ENCODE measurements at places on chromosomes 1 and 21.
A peak's percentile ranks its signal among the peaks of the same experiment; 100 is the strongest.

DNA sequence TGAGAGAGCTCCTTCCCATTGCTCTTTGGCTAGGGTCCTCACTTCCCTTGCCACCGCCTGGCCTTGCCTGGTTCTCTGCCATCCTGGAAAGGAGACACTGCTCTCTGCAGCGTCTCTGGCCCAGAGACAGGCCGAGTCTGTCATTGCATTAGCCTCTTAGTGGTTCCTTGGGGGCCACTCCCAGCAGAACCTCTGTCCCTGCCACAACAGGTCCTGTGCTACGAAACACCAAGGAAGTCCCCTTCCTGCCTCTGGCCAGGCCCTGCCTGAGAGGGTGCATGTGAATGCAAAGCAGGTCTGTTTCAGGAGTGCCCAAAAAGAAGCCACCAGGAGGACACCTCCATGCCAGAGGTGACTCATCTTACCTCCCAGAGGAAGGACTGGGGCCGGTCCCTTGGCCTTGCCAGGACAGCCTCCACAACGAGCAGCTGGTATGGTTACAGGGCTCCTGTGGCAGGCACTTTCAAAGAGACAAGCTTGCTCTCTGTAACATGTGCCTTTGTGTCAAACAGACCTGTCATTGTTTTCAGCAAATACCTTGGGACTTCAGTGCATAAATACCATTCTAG, 59.6 kb downstream of the VPS26C start:
- no peak for DNase-seq

GRCh38 chr1:166974647-166975345, 544 bp downstream of the ILDR2 start:
- DNase-seq = peak; percentile 11

DNA sequence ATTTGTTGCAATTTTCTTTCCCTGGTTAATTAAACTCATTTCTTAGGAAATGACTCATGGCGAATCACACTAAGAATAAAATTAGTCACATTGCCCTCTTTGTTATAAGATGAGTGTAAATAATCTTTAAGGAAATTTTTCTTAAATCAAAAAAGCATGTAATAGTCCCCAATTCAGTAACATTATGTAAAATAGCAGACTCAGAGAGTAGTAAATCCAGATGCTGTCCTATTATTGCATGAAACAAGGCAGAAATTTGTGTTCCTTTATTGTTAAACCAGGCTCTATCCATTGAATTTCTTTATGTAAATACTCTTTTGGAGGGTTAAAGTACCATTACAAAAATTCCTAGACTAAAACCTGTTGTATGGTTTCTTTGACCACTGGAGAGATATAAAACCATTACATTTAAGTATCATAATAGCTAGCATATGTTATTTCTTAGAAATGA, 154.5 kb upstream of the C1orf87 start:
- no peak for DNase-seq

- DNase-seq = no peak
These were observed 66.1 kb downstream of the HTR6 start for GRCh38 chr1:19730793-19731192.

GRCh38 chr1:78298349-78298748, 192.4 kb upstream of the PTGFR start:
- no peak for DNase-seq

- no peak for DNase-seq
These were observed 283.8 kb upstream of the RUNX1 start for GRCh38 chr21:35332841-35333426.

DNA sequence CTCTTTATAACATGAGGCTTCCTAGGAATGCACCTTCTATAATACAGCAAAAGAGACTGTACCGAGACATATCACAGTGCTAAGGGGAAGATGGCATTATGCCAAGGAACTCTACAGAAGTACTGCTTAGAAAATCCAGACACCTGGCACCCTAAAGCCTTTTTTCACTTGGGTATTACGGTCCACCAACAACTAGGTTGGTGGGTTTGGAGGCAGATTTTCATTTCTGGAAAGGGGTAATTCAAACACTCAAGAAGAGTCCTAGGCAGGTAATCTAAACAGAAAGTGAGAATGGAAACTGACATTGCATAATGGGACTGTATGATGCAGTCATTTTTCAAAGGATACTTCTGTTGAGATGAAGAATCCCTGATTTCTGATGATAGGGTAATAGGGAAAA, 19.6 kb downstream of the SCMH1 start:
- no peak for DNase-seq

GRCh38 chr1:28104866-28105467, 16.6 kb upstream of the EYA3 start:
- DNase-seq = no peak

- DNase-seq = no peak
These were observed 64.8 kb downstream of the RAP1GAP start for GRCh38 chr1:21604208-21604957.

GRCh38 chr1:152052606-152053005, 15.8 kb upstream of the S100A11 start:
- DNase-seq = peak; percentile 84

- no peak for DNase-seq
These were observed 673.1 kb downstream of the SMYD3 start for GRCh38 chr1:245834002-245834401.

GRCh38 chr1:115310581-115311473, 27.2 kb downstream of the NGF start:
- no peak for DNase-seq

DNA sequence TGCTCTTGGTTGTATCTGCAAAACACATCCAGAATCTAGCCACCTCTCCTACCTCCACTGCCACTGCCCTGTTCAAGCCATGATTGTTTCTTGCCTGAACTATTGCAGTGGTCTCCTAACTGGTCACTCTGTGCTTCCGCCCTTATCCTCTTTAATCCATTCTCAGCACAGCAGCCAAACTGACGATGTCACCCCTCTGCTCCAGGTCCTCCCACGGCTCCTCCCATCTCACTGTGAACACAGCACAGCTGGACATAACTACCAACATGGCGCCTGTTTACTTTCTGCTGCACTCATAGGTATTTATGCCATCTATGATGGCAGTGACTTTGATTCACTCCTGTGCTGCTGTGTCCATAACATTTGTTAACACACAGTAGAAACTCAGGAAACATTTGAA, 406.7 kb downstream of the DISC1 start:
- DNase-seq = no peak

GRCh38 chr1:217899614-217900013, 268.5 kb downstream of the SPATA17 start:
- DNase-seq = no peak

GRCh38 chr1:182394055-182394775, 2.6 kb upstream of the GLUL start:
- DNase-seq = no peak

- DNase-seq = no peak
These were observed 3.5 kb upstream of the NBL1 start for GRCh38 chr1:19640363-19641316.

GRCh38 chr1:234851450-234852438, 241.8 kb upstream of the IRF2BP2 start:
- no peak for DNase-seq

GRCh38 chr1:201539561-201540431, 869 bp downstream of the NAV1 start:
- DNase-seq = no peak

GRCh38 chr21:42829954-42830353, 49.4 kb downstream of the WDR4 start:
- DNase-seq = no peak

GRCh38 chr1:63921359-63921758, 147.5 kb downstream of the ROR1 start:
- no peak for DNase-seq

DNA sequence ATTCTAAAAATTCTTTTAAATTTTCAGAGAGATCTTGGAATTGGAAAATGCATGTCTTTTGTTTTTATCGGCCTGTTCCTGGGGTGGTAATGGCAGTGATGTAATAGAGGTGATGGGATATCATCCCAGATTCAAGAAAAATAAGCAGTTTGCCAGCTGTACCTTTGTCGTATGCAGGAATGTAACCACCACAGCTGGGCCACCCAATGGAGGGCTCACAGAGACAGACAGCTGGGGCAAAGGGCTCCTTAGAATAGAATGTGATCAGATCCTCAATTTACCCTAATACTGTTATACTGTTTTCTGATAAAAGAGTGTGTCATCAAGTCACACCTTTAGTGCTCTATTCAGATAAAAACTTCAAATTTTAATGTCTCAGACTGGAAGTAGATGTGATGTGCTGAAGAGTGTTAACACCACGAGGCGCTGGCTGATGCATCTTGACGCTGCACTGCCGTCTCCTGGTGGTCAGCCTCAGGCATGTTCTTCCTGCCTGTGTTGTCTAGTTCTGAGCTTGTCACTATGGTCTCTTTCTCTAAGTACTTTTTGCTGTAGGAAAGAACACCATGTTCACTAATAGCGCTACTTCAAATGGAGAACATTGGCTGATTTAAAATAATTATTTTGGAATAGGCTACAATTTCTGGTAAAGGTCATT, 78.8 kb downstream of the C1orf21 start:
- peak; percentile 15 for DNase-seq

- no peak for DNase-seq
These were observed 96.6 kb downstream of the FGGY start for GRCh38 chr1:59393211-59394180.

- no peak for DNase-seq
These were observed 9.4 kb upstream of the TMEM52 start for GRCh38 chr1:1928231-1929101.

GRCh38 chr21:45003331-45004058, 63.7 kb downstream of the SLX9 start:
- DNase-seq = no peak

GRCh38 chr1:47742890-47743760, 254.1 kb downstream of the TRABD2B start:
- DNase-seq = no peak

GRCh38 chr1:209250861-209251636, 332.5 kb upstream of the CAMK1G start:
- no peak for DNase-seq

DNA sequence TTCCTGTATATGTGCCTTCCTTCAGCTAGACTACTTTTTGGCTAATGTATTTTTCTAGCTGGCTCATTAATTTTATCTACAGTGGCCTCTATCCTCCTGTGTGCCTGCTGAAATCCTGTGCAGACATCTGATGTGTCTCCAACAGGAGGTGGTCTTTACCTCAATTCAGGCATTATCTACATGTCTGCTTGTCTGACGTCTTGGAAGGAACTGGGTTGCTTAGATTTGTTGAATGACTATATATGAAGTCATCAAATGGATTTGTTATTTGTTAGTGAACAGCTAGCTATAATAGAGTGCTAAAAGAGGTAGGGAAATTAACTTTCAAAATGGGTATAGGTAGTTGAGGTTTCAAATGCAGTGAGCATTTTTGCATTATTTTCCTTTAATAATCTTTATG, 6.7 kb downstream of the RPL5 start:
- DNase-seq = no peak

GRCh38 chr1:30976143-30976542, 67.6 kb upstream of the SDC3 start:
- peak; percentile 7 for DNase-seq

GRCh38 chr1:39632323-39632681, 7.1 kb downstream of the HEYL start:
- DNase-seq = no peak

- DNase-seq = no peak
These were observed 168.4 kb downstream of the RERE start for GRCh38 chr1:8649027-8649426.

DNA sequence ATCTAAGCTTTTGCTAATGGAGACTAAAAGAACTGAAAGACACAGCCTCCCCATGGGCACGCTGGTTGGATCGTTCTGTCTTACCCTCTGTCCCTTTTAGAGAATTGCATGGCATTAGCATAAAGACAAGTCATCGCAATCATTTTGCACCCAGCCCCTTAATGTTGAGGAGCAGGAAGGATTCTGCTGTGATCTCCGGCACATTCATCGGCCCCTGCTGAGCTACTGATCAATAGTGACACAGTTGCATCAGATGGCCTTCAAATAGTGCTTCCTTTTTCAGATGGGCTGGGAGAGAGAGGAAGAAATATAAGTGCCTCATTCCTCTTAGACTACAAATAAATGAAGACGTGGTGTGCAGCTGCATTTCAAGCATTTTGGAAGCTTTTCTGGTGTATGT, 75.4 kb downstream of the NOS1AP start:
- DNase-seq = no peak

DNA sequence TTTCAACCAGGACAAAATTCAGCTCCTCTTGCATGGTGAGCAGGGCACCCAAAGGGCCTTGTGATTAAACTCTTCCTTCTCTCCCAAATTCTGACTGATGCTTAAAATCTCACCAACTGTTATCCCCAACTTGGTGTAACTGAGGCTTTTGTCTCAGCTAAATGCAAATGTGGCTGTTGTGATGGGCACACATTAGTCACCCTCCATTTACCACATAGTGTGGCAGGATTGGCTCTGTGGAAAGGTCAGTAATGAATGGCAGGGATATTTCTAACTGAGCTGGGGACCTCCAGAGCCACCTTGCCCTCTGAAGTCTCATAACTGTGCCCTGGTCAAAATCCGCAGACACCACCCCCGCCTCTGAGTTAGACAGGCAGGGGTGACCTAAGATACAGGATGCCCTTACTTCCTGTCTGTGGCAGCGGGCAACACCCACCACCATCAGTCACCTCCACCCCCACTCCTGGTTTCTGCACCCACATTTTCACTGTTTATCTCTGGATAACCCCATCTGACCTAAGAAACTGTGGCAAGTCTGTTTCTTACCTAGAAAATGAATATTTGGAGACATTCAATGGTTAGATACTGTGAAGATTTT, 25.4 kb upstream of the RGS16 start:
- DNase-seq = peak; percentile 64

- DNase-seq = no peak
These were observed 534.1 kb downstream of the KCNT2 start for GRCh38 chr1:196074182-196074581.

DNA sequence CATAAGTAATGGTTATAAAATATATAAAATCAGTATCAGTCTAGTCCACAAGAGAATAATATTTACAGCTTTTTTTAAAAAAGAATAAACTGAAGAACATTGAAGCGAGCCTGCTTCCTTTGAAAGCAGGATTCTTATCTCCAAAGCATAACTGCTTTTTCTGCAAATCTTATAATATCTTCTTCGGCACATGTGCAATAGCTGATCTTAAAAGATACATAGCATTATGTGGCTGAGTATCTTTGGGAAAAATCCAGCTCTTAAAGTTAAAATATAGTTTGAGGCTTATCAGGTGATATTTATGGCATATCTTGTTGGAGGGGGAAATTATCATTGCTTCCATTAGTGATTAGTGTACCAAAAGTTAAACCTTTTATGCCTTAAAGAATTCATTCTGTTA, 523.9 kb upstream of the ADGRL4 start:
- no peak for DNase-seq

- no peak for DNase-seq
These were observed 235.3 kb upstream of the ESRRG start for GRCh38 chr1:216958569-216958968.

- no peak for DNase-seq
These were observed 3.7 kb upstream of the KLF18 start for GRCh38 chr1:44144962-44145756.

DNA sequence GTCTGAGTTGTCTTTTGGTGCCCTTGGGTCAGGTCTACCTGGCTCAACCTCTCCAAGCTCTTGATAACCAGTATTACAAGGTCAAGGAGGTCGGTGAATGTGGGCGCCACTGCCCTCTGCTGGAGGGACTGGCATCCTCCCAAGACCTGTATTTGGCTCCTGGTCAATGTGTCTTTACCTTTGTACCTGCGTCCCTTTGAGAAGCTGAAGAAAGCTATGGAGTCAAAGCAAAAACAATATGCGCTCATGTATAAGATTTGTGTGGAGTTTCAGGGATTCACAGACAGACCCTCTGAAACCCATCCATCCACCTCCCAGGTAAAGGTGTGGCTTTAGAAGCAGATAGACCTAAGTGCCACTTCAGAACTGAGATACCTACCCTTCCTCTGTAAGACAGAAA, 61.8 kb upstream of the NBL1 start:
- peak; percentile 82 for DNase-seq
